Tibial nerve (tissue), 4 donors: ENCODE measurements at places on chromosomes 16 and 17.

DNA sequence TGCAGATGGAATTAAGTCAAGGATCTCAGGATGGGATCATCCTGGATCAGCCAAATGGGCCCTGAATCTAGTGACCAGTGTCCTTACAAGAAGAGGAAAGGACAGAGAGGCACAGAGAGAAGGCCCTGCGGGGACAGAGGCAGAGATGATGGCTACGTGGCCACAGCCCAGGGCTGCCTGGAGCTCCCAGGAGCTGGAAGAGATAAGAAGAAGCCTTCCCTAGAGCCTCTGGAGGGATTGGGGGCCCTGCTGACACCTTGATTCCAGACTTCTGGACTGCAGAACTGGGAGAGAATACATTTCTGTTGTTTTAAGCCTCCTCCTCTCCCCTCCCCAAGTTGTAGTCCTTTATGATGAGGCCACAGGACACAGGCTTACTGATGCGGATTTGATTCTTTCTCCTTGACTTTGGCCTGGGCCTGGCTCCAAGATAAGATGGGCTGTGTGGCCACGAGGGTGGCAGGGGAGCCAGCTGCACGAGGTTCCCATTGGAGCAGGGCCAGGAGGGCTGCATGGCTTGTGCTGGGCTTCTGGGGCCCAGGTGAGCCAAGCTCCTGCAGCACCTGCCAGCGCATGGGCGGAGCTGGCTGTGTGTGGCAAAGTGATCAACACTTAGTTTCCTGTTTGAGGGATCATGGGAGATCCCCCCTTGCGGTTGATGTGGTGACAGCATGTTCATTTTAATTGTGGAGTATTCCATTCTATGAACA is 146.1 kb downstream of the IRF8 start:
- no peaks in the 10 kb centered on the region for H3K4me1 ChIP-seq
- no peak for DNase-seq
- peaks cover 74% of the 10 kb centered on the region for H3K27me3 ChIP-seq
- H3K27ac ChIP-seq: no peak overlapping the region
- no peaks in the 10 kb centered on the region for H3K36me3 ChIP-seq

GRCh38 chr16:70161350-70161749 is 12.2 kb upstream of the CLEC18C start:
- DNase-seq: no peak
- H3K27me3 ChIP-seq: no peaks in the 10 kb centered on the region
- H3K27ac ChIP-seq: no peak overlapping the region
- H3K4me3 ChIP-seq: no peak overlapping the region
- peaks cover 66% of the 10 kb centered on the region for H3K36me3 ChIP-seq

DNA sequence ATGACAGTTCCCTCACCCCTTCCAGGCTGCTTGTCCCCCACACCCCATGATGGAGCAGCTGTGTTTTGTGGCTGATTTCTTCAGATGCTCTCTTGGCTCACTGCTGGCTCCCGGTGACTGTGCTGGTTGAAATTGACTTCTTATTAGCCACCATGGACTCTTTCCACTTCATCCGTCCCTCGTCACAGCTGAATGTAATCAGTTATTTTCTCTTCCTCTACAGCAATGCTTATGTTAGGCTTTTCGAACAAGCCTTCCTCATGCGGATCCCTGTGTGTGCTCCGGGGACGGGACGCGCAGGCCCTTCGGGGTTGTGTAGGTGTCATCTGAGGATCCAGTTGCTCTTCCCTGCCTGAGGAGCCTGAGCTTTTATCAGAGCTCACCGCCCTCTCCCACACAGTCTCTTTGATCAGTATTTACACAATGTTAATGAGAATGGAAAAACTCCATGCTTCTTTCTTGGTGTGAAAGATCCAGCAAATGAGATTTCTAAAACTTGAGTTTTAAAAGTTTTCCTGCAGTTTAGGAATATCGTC is 87.5 kb downstream of the RPTOR start:
- peaks cover 10% of the 10 kb centered on the region for H3K36me3 ChIP-seq
- no peak overlapping the region for H3K27ac ChIP-seq
- H3K27me3 ChIP-seq: no peaks in the 10 kb centered on the region

GRCh38 chr17:79023886-79024771 is at the start of gene C1QTNF1:
Gene C1QTNF1, plus strand, starts transcription at chr17:79024169. Its CDS starts 19,800 bp downstream, at chr17:79043969.
- peak within 1 kb of the TSS; percentile 86 for H3K27ac ChIP-seq
- H3K4me1 ChIP-seq: peaks cover 65% of the 10 kb centered on the region
- peak within 1 kb of the TSS; percentile 46 for H3K4me3 ChIP-seq
- peaks cover 5% of the 10 kb centered on the region for H3K27me3 ChIP-seq

DNA sequence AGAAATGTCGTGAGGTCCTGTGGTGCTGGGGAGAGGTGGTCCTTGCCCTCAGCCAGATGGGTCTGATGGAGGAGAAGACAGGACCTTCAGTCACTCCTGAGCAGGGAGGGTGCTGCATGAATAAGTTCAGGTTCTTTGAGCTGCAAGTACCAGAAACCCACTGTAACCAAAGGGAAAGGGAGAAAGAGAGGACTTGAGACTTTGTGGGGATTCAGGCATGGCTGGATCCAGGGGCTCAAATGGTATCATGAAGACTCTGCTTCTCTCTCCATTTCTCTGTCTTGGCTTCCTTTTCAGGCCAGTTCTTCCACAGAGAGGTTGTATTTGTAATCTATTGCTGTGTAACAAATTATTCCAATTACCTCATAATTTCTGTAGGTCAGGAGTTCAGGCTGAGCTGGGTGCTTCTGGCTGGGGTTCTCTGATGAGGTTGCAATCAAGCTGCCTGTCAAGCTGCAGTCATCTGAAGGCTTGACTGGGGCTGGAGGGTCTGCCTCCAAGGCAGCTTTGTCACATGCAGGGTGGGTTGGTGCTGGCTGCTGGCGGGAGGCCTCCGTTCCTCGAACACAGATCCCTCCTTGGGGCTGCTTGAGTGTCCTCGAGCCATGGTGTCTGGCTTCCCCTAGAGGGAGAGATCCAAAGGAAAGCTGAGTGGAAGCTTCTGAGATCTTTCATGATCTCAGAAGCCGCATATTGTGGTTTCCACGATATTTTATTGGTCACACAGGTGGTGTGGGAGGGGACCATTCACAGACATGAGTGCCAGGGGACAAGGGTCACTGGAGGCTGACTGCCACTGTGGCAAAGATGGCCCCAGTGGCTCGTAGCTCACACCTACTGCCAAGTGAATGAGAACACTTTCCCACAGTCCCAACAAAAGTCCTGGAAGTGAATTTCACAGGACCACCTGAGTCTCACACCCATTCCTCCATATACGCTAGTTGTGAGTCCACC is 5.9 kb upstream of the ADCY7 start:
- H3K4me1 ChIP-seq: peaks cover 10% of the 10 kb centered on the region
- DNase-seq: no peak
- no peak overlapping the region for H3K27ac ChIP-seq
- H3K27me3 ChIP-seq: no peaks in the 10 kb centered on the region
- no peaks in the 10 kb centered on the region for H3K36me3 ChIP-seq

- peaks cover 20% of the 10 kb centered on the region for H3K36me3 ChIP-seq
- no peak overlapping the region for H3K27ac ChIP-seq
- no peaks in the 10 kb centered on the region for H3K27me3 ChIP-seq
- no peak overlapping the region for H3K4me3 ChIP-seq
- H3K4me1 ChIP-seq: no peaks in the 10 kb centered on the region
Observed at GRCh38 chr16:3732171-3732570, 14.8 kb upstream of the TRAP1 start.

GRCh38 chr16:88785106-88785924 is at the start of gene PIEZO1:
Gene PIEZO1, minus strand, starts transcription at chr16:88785220. Its CDS starts 256 bp downstream, at chr16:88784964.
- no peaks in the 10 kb centered on the region for H3K27me3 ChIP-seq
- peak; percentile 58 for DNase-seq
- H3K27ac ChIP-seq: peak within 1 kb of the TSS; percentile 94
- no peaks in the 10 kb centered on the region for H3K4me1 ChIP-seq

- no peaks in the 10 kb centered on the region for H3K36me3 ChIP-seq
- H3K27ac ChIP-seq: no peak overlapping the region
- no peaks in the 10 kb centered on the region for H3K4me1 ChIP-seq
- H3K27me3 ChIP-seq: peaks cover 61% of the 10 kb centered on the region
Observed at GRCh38 chr16:28261942-28262341, 30.4 kb upstream of the SBK1 start.

DNA sequence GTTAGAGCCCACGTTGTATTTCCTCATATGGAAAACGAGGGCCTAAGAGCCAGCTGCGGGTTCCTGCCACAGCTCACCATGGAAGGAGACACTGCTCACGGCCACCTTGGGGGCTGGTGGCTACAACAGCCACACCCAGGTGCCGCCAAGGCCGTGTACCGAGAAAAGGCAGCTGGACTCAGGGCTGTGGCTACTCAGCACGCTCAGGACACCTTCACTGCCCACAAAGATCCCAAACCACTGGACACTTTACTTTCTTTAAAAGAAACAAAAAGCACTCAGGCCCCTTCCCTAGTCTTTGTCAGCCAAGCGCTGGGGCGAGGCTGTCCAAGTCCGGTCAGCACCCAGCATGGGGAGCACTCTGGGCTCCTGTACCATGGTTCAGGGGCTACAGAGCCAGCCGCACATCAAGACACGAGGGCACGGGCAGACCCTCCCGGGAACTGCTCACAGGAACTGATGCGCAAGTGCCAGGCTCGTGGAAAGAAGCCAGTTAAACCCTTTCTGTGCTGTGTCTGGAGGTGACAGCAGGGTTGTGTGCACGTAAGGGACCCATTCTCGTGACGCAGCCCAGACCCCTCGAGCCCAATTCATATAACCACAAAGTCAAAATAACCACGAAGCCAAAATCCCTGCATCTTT is 18.5 kb downstream of the SLC16A3 start:
- no peak overlapping the region for H3K4me3 ChIP-seq
- H3K27ac ChIP-seq: peak overlapping the region; percentile 17
- H3K4me1 ChIP-seq: peaks cover 8% of the 10 kb centered on the region

DNA sequence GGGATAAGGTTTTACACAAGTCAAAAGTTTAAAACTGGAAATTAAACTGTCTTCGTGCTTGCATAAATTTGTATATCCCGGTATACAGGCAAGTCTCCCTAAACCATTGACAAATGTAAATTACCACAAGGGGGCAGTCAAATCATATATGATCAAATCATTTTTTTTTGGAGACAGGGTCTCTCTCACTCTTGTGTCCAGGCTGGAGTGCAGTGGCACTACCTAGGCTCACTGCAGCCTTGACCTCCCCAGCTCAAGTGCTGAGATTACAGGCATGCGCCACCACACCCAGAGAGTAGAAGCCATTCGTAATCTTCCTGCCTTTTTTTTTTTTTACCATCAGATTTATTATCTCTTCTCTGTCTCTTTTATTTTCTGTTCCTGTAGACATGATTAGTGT is 18.5 kb downstream of the TOP2A start:
- DNase-seq: no peak
- no peaks in the 10 kb centered on the region for H3K36me3 ChIP-seq
- H3K27me3 ChIP-seq: no peaks in the 10 kb centered on the region
- no peak overlapping the region for H3K27ac ChIP-seq
- no peaks in the 10 kb centered on the region for H3K4me1 ChIP-seq

DNA sequence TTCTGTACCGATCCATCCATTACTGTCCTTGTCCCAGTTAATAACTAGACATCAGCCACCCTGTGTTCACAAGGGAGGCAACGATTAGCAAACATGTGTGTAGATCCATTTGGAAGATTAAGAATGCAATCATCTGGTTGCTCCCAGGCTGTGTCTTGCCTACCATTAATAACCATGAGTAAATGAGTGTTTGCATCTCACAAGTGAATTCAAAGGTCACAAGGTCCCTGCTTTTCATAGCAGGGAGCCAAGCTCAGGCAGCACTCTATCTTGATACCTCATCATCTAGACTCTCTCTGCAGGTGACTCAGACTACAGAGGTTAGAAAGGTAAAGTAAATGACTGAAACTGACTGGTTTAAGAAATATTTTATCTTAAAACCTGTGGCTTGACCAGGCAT is 25.3 kb downstream of the VWA3A start:
- DNase-seq: no peak
- no peaks in the 10 kb centered on the region for H3K27me3 ChIP-seq
- H3K27ac ChIP-seq: no peak overlapping the region
- no peak overlapping the region for H3K4me3 ChIP-seq

GRCh38 chr17:74070998-74071679 is 132.3 kb upstream of the RPL38 start:
- H3K4me1 ChIP-seq: no peaks in the 10 kb centered on the region
- H3K27me3 ChIP-seq: no peaks in the 10 kb centered on the region
- DNase-seq: no peak

DNA sequence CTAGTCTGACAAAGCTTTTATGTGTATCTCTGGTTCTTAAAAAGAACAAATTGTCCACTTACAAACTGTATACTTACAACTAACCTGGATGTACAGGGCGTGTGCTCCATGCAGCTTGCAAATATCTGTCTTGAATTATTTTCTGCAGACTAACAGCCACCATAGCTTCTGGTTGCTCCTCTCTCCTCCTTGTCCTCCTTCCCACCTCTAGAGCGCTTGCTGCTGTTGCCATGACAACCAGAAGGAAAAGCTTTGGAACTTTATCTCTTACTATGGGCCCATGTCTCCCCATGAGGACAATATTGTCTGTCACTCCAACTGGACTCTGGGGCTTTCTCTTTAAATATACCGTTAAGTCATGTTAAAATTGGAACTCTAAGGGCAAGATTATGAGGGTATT is 71.5 kb upstream of the DHX40 start:
- H3K4me3 ChIP-seq: no peak overlapping the region
- no peaks in the 10 kb centered on the region for H3K27me3 ChIP-seq
- no peaks in the 10 kb centered on the region for H3K4me1 ChIP-seq
- DNase-seq: no peak
- no peaks in the 10 kb centered on the region for H3K36me3 ChIP-seq
